GDM1 (cell line): ENCODE measurements at places on chromosomes 7 and 10.

- no peak for DNase-seq
Observed at GRCh38 chr10:100025576-100025975, 15.8 kb upstream of the DNMBP start.

DNA sequence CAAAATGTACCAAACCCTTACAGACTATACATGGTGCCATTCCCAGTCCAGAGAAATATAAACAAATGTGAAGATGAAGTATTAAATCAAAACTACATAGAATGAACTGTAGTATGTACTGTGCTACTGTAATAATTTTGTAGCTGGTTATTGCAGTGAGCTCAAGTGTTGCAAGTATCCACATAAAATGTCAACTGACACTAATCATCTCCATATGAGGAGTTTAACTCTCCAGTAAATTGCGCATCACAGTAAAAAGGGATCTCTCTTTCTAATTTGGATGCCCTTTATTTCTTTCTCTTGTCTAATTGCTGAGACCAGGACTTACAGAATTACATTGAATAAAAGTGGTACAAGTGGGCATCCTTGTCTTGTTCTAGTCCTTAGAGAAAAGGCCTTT is 165.5 kb downstream of the CPED1 start:
- no peak for DNase-seq

GRCh38 chr10:59831658-59832503 is 74.5 kb downstream of the CCDC6 start:
- peak; percentile 27 for DNase-seq

- DNase-seq = no peak
Observed at GRCh38 chr7:53596230-53596629, 560.8 kb downstream of the POM121L12 start.

GRCh38 chr7:42448901-42449300 is 211.9 kb upstream of the GLI3 start:
- DNase-seq = no peak

- peak; percentile 7 for DNase-seq
Observed at GRCh38 chr7:141675436-141676215, 26.3 kb downstream of the DENND11 start.

GRCh38 chr7:3037259-3037658 is 6.4 kb downstream of the CARD11 start:
- DNase-seq = no peak

DNA sequence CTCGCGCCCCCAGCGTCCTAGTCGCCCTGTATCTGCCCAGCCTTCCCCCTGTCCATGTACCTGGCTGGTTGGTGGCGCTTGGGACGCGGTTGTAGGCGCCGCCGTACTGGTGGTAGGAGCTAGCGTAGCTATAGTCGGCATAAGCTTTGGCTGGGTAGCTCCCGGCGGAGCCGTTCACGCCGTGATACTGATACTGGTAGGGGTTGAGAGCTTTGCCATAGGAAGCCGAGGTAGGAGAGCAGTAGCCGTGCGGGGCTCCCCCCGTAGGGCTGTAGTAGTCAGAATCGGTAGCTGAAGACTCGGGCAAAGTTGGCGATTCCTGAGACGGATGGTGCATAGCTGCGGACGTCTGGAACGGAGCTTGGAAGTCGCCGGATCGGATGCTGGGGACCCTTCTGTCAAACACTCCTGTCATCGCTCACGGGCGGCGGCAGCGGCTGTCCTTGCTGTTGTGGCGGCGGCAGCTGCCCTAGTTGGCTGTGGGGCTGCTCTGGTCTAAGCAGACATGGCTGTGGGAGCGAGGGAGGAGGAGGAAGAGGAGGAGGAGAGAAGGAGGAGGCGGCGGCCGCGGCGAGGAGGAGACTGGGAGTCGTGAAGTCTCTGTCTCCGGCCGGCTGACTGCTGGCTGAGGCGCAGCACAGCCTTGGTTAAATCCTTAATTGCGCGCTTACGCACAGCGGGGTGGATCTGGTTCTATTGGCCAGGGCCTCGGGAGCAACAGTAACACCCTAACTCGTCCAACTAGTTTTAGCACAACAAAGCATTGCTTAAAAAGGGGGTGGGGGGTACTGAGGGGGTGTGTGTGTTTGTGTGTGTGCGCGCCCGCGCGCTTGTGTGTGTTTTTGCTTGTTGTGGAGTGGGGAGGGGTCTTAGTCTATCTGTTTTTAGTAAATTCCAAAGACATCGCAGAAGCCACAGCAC is at the start of gene DLX5:
Gene DLX5, minus strand, starts transcription at position 623 of the 921 bp plus-strand sequence. Its CDS starts 208 bp downstream, at position 415.
- no peak for DNase-seq

DNA sequence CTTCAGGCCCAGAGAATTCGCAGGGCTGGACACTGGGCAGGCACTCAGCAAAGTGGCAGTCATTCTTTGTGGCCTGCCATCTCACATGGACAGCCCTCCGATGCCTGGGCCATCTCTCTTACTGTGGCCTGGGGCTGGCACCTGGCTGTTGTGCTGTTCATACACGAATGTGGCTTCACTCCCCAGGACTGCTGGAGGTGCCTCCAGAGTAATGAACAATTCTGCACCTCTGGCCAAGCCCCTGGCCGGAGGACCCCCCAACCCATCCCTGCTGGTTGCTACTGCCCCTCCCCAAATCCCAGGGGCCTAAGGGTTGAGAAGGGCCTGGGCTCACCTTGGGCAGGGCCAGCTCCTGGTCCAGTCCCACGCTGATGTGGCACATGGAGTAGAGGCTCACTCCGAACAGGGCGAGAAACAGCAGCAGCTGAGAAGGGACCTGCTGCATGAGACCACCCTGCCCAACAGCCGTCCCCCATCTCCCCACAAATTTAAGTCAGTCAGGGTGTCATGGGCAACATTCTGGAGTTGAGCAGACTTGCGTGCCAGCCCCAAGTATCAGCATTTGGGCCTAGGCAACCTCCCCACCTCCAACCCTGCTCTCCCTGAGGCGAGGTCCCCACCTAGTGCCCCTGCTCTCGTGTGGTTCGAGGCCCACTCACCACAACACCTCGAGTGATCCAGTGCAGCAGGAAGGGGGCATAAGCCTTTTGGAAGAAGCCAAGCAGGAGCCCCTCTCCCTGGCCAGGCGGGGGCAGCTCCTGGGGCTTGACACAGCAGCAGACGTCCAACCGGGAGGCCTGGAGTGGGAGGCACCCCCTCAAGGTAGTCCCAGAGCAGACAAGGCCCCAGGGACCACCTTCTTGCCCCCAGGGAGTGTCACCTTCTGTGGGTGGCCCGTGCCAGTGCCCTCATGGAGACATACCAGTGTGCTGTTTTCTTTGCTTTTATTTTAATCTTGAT is 9.4 kb downstream of the NPC1L1 start:
- no peak for DNase-seq

DNA sequence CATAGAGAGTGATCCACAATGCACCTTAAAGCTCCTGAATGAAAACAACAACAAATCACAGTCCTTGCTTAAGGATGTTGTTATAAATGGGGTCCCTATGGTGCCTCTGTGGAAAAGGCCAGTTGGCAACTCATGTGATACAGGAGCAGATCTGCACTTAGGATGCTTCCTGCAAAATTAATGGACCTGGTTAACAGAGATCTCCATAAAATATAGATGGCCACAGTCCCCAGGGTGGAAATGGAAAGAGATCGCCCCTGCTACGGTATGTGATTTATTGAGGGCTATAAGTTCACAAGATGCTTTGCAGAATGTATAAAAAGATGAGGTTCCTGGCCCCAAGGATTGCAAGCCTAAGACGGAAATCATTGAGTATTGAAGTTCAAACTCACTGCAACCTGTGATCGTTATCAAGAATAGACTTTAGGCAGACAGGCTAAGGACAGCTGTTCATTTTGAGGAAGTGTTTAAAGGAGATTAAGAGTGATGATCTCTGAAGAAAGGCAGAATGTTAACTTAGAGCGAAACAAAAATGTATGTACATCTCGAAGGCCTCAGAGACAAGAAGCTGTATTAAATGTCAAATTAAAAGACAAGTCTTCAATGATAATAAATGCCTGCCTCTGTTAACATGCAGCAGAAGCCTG is 174.1 kb upstream of the PLPP4 start:
- DNase-seq = no peak

DNA sequence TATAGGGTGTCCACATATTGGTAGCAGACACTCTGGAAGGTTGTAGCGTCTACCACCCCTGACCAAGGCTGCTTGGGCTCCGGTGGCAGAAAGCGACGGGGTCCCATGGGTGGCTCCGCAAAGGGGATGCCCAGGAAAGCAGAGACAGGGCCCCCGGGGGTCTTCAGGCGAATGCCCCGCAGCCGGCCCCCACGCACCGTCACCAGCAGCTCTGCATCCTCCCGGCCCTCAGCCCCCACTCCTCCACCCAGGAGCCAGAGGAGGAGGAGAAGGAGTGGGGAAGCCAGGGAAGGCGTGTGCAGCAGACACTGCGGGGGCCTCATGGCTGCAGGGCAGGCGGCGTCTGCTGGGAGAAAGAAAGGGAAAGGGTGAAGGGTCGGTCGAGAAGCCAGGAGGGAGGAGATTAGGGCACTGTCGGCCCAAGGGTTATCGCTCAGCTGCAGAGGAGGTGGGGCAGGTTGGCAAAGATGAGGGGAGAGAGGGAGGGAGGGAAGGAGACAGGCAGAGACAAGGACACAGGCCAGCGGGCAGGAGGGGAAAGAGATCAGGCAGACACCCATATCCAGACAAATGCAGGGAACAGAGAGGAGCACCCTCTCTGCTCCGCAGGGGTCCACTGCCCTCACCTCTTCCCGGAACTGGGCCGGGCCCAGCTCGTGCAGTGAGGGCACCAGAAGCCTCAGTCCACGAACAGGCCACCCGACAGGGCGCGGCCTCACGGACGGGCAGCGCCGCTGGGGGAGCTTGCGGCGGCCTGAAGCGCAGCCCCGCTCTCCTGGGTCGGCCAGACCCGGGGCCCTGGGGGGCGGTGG is 1.6 kb downstream of the ACHE start:
- no peak for DNase-seq

GRCh38 chr7:150955519-150956394 is 22.4 kb downstream of the KCNH2 start:
- no peak for DNase-seq

DNA sequence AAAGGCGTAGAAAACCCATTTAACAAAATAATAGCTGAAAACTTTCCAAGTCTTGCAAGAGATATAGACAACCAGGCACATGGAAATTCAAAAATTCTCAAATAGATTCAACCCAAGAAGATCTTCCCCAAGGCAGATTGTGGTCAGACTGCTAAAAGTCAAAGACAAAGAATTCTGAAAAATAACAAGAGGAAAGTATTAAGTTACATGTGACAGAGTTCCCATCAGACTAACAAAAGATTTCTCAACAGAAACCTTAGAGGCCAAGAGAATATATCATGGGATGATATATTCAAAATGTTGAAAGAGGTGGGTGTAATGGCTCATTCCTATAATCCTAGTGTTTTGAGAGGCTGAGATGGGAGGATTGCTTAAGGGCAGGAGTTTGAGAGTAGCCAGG is 59.8 kb downstream of the TMEM178B start:
- DNase-seq = no peak

- DNase-seq = no peak
Observed at GRCh38 chr10:18786478-18786877, 127.2 kb downstream of the ARL5B start.

DNA sequence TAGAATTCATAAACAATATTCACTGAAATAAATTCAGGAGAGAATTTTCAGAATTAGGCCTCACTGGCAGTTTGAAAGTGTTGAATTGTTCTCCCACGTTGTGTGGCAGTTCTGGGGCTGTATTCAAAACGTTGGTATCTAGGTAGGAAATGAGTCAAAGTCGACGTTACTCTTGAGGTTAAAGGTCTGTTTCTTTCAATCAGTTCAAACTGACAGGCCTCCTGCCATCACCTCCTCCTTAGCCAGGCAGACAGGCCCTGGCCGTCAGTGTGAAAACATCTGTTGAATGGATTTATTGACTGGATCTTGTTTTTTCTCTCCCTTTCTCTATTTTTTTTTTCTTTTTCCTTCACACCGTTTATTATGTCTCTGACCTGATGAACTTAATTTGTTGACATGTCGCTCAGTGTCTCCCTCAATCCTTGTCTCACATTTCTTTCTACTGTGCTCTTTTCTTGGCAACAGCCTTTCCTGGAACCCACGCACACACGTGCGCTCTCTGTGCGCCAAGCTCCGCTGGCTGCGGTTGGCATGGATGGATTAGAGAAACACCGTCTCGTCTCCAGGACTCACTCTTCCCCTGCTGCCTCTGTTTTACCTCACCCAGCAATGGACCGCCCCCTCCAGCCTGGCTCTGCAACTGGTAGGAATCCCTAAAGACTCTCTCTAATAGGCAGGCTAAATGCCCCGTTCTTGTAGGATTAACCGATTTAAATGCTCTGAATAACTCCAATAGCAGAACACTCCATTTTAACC is 231.7 kb downstream of the HDAC9 start:
- no peak for DNase-seq

DNA sequence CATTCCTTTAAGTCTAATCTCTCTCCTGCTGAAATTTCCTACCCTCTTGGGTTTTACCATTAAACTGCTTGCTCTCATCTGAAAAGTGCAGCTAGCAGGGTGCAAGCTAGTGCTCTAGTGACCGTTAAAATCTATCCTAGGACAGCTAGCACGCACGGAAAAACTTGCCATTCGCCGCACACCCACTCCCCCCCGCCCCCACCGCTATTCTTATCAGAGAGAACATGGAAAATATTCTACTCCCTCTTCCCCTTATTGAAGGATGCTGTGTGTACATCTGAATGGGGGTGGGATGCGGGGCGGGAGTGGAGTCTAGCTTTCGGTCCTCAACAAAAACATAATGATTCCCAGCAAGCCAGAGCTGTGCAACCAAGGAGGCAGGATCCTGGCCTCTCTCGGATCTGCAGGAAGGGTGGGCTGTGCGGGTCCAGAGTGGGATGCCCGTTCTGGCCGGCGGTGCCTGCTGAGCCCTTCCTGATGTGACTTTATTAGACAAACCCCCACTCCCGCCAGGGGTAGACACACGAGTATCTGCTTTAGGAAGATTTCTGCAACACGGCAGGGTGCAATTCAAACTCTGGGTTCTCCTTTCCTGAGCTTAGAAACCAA is 1.1 kb upstream of the ADRA2A start:
- DNase-seq = no peak

GRCh38 chr10:89981891-89982290 is 280.5 kb downstream of the KIF20B start:
- DNase-seq = no peak

GRCh38 chr7:24729365-24730017 is 27.8 kb downstream of the GSDME start:
- DNase-seq = no peak

DNA sequence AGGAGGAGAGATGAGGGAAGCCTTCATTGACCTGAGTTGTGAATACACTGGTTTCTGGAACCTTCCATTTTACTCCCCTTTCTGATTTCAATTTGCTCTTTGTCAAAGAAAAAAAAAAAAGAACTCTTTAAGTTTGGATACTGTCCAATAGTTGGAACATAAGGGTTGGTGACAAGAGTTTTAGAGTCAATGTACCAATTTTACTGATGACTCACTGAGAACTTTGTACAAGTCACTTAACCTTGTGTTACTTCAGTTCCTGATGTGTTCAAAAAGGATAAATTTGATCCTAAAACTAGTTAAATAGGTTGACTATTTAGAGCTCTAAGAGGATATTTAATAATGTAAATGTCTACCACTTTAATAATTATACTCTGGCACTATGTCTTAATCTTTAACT is 4.1 kb upstream of the CDK14 start:
- DNase-seq = no peak

GRCh38 chr7:142188846-142189245 is 69.0 kb downstream of the PRSS58 start:
- DNase-seq = no peak

GRCh38 chr7:8549046-8549445 is 115.6 kb downstream of the NXPH1 start:
- no peak for DNase-seq
